HFFc6 (cell line): ENCODE measurements at places on chromosomes 4 and X.
A peak's percentile ranks its signal among the peaks of the same experiment; 100 is the strongest.

DNA sequence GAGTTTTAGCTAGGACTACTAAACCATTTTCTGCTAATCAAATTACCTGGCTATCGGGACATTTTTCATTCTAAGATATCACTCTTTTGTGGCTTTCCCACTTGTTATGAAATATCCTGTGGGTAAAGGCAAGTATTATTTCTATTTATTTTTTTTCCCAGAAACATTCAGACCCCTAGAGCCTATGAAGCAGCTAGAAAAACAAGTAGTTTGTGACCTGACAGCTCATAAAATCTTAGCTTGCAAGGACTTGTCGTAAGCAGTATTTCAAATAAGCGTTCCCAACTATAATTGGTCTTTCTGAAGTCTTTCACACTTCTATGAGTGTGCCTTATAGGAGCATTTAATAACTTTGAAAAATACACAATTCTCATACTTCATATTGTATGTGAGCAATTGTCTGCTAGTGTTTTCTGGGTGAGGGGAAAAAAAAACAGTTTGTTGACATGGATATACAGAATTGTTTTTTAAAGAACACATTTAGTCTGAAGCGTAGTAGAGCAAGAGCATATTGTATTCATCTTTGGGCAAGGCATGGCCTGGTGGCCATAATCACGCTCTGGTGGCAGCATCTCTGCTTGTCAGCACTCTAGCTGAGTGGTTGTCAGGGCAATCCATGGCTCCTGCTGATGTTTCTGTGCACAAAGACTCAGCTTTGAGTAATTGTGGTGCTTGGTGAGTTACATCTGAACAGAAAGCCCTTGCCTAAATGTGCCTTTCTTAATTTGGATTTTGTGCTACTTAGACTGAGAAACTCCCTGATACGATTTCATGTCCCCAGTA is 2.6 kb downstream of the MCUB start:
- DNase-seq = no peak

DNA sequence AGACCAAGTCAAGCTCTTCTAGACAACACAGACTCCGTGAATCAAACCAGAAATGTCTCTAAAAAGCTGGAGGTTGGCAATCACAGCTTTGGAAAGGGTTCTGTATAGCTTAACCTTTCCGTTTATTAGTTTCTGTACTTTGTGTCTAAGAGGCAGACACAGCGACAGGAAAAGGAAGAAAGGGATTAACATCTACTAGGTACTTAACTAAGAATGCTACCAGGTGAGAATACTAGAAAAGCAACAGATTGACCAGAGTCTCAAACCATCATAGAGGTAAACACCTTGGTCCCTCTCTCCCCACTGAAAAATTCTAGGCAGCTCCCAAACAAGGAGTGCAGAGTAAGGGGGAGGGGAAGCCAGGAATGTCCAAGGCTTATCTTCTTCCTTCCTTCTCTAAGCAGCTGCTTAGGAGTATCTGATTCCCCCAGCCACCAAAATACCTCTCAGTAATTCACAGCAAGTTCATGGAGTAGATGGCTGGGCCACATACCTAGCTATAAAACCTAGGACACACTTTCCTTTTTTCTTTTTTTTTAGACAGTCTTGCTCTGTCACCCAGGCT is 80.8 kb downstream of the APBB2 start:
- DNase-seq = no peak

- DNase-seq = no peak
Measured at GRCh38 chr4:139779691-139780090, 114.1 kb downstream of the MGST2 start.

- DNase-seq = no peak
Measured at GRCh38 chr4:190017357-190018200, 9.5 kb downstream of the FRG2 start.

DNA sequence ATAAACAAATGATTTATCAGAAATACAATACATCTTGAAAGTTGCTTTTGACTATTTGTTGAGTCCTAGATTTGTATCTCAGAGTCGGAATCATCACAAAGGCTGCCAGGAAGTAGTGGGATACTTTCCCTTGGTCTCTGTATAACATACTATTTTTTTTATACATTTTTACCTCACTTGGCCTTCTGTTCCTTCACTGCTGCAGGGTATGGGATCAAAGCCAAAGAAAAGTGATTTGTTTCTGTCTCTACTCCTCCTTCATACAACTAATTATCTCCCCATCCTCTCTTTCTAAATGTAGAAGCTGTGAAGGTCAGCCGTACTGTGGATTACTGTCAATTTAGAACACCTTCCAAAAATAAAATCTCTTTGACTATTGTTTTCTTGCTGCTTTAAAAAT is 24.9 kb downstream of the PALLD start:
- DNase-seq = no peak

- DNase-seq = no peak
Measured at GRCh38 chr4:143437937-143438336, 75.6 kb upstream of the SMARCA5 start.

DNA sequence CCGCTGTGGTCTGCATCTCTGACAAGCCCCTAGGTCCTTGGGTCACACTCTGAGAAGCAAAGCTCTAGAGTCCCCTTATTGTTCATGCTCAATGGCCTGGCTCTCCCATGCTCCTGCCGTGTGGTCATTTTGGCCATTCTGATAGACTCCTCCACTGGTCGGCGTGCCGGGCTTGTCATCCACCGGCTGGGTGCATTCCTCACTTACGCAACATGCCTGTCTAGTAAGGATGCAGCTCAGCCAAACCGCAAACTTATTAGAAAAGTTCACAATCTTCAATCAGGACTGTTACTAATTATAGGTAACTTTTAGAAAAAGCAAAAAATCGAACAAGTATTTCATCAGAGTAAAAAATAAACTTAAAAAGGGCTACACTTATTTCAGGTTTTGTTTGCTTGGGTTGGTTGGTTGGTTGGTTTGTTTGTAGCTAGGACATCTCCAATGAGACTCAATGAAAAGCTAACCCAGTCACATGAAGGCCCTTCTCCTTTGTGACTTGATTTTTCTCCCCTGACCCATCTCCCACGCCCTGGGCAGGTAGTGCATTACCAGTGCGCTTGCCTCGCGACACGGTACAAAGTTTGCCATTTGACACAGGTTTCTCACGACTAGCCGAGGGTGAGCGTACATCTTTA is 41.0 kb downstream of the IRF2 start:
- no peak for DNase-seq

GRCh38 chrX:30489323-30489722 is 88.2 kb downstream of the TASL start:
- DNase-seq = no peak

DNA sequence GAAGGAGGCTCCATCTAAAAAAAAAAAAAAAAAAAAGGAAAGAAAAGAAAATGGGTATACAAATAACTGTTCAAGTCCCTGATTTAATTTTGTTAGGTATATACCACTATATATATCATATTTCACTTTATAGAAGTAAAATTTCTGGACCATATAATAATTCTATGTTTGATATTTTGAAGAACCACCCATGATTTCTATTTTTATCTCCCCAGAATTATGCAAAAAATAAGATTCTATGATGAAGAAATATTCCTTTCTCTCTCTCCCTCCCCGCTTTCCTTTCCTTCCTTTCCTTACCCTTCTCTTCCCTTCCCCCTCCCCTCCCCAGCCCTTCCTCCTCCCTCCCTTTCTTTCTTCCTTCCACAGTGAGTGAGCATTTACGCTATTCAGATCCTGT is 337.5 kb upstream of the SPANXN4 start:
- DNase-seq = no peak

- no peak for DNase-seq
Measured at GRCh38 chr4:78870056-78870455, 69.2 kb downstream of the PAQR3 start.

GRCh38 chrX:4435905-4436304 is 722.5 kb upstream of the PRKX start:
- DNase-seq = no peak

DNA sequence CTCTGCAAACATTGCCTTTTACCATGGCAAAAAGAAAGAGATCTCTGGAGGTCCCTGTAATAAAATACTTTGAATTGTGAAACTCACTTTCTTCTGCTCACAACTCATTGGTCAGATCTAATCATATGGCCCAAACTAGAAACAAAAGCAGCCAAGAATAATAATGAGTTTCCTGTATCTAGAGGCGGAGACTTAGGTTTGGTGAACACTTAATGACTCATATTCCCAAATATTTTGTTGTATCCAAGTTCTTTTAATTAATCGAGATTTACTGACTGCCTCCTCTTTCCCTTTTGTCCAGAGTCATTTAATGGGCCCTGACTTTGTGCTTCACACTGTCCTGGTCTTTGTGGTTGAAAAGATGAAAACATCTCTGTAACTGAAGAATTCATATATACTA is 190.6 kb downstream of the CCSER1 start:
- DNase-seq = peak; percentile 89

GRCh38 chr4:168074861-168075260 is 17.5 kb upstream of the ANXA10 start:
- DNase-seq = no peak

- no peak for DNase-seq
Measured at GRCh38 chrX:139892512-139892911, 40.3 kb downstream of the ATP11C start.

DNA sequence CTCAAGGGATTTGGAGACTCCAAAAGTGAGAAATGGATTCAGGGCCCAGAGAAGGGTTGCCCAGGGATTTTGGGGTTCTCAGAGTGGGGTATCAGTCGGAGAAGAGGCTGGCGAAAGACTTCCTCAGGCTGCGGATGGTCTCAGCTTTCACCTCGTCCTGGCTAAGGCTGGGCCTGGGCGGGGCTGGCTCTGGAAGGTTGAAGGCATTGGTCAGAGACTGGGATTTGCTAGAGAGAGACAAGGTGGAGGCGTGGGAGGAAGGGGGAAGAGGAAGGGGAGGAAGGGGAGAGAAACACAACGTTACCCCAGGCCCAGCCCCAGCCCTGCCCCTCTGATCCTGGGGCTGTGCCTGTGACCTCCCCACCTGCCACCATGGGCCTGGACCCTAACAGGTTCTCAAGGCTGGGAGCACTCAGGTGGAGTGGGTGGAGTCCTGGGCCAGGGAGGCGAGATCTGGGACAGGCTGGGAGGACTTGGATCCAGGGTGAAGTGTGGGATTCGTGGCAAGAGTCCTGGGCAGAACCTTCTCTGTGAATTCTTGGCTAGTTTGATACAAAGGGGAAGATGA is 9.4 kb upstream of the TIMP1 start:
- DNase-seq = no peak

DNA sequence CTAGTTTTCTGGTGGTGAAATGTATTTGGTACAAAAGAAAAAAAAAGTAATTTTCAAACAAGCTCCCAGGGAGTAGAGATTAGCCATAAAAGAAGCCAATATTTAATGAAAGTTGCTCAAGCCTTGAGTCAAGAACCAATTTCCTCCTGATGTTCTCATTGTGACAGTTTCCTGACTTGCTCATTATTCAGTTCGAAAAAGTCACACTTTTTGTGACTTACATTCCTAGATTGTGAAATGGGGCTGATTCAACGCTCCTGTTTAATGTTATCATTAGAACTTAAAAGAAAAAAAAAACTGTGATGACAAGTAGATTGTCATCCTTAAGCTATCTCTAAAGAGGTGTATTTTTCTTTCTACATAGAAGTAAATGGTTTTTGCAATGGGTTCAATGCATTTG is 122.6 kb upstream of the BMPR1B start:
- DNase-seq = peak; percentile 53

- DNase-seq = no peak
Measured at GRCh38 chrX:121283921-121284320, 236.5 kb downstream of the GLUD2 start.

- no peak for DNase-seq
Measured at GRCh38 chrX:317424-318067, 1.1 kb downstream of the GTPBP6 start.

DNA sequence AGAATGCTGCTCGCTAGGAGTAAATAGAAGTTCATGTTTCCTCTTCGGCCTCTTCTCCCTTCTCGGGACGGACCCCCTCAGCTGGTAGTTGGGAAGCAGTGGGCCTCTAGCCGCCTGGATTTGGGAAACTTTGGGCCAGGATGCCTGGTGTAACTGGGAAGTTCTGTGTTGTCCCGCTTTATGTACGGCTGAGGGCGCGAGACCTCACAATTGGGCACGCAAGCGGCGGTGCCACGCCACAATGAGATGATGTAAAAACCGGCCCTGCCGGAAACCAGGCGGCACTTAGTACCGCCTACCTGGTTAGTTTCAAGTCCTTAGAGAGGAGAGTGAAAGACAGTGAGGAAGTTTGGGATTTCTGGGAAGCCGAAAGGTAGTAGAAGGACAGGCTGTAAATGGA is at the start of gene CT83:
Gene CT83 (minus strand): TSS at position 155 of the 400 bp plus-strand sequence. CDS start 120 bp downstream, at position 35.
- no peak for DNase-seq

DNA sequence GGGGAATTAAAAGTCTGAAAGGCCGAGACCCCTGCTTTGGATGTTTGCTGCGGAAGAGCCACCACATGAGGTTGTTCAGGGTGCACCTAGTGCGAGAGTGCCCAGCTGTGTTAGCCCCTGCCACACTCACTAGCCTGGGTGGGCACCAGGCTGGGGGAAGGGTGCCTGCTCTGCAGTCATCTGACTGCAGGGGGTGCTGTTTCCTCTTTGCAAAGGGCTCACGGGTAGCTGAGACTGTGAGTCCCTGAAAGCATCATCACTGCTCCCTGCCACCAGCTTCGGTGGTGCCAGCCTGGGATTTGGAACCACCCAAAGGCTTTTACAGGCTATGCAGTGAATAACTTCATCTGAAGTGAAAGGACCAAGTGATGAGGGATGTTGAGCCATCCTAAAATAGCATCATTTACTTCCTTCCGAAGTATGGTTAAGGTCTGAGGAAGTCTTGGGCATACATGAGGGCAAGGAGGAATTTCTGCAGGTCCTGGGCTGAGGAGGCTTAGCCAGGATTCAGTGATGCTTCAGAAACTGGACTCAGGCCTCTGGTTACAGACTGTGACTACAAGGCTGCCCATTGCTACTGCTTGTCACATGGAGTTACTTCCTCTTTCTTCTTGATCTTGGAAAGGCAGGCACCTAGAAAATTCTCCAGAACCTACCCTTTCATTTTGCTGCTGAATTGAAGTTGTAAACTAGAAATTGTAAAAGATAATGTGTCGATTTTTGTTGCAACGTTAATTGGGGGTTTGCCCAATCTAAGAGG is 293.2 kb upstream of the PRPS2 start:
- no peak for DNase-seq

DNA sequence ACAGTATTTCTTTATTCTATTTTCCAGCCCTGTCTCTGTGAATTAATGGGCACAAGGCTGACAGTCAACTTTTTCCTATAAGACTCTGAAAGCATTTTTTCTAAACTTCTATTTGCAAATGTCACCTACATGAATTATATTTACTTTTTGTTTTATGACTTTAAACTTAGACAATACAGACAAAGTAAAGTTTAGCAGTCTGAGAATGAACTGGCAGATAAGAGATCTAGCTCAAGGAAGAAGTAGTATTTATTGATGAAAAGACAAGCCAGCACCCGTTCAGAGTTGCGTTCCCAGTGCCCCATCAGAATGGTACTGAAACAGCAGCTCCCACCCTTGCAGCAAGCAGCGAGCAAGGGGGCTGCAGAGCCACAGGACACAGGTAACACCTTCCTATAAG is 148.5 kb downstream of the FAM13A start:
- no peak for DNase-seq

- no peak for DNase-seq
Measured at GRCh38 chr4:16707874-16708273, 190.6 kb downstream of the LDB2 start.
